ENCODE measurements at places on chromosomes 5 and 9. TPM values are rescaled to one million over a fixed set of nuclear protein-coding genes. Genes with fewer than 3 reads are reported as not detected.

The FAM221B gene
- not detected for total RNA-seq

The SOX30 gene
- total RNA-seq, result not detected

The MPDZ gene
- 83.3 TPM for total RNA-seq

The PNPLA7 gene
- 2.0 TPM for total RNA-seq

The FOXD4L6 gene
- 0.17 TPM for total RNA-seq

The PBX3 gene
- total RNA-seq, result 19.7 TPM

The HK3 gene
- total RNA-seq, result not detected

The SARDH gene
- 5.0 TPM for total RNA-seq

The ADAMTS16 gene
- total RNA-seq, result not detected

The SAXO1 gene
- under 0.01 TPM for total RNA-seq

The PCDHA3 gene
- total RNA-seq, result 0.20 TPM

The CORO2A gene
- 0.73 TPM for total RNA-seq

The ITGA2 gene
- 167 TPM for total RNA-seq

The PTPA gene
- total RNA-seq, result 202 TPM

The LCP2 gene
- total RNA-seq, result not detected

The SCGB3A2 gene
- total RNA-seq, result not detected

The NRG2 gene
- total RNA-seq, result 0.98 TPM

The NR6A1 gene
- total RNA-seq, result 0.39 TPM

The SLCO6A1 gene
- total RNA-seq, result not detected

The CFAP90 gene
- not detected for total RNA-seq

The TTLL11 gene
- total RNA-seq, result 4.6 TPM

The ZNF608 gene
- total RNA-seq, result 10.1 TPM

The SCGB3A1 gene
- total RNA-seq, result not detected

The HAVCR2 gene
- total RNA-seq, result 0.33 TPM

The ADAMTSL1 gene
- total RNA-seq, result 128 TPM

The ITK gene
- total RNA-seq, result not detected

The PRLR gene
- total RNA-seq, result 0.07 TPM

The ENTPD2 gene
- total RNA-seq, result not detected

The OSTF1 gene
- 39.7 TPM for total RNA-seq

The MUSK gene
- 0.10 TPM for total RNA-seq

The IPPK gene
- 14.7 TPM for total RNA-seq

The ZNF782 gene
- total RNA-seq, result 2.8 TPM

The EMB gene
- total RNA-seq, result 2.4 TPM

The OSMR gene
- 241 TPM for total RNA-seq

The EQTN gene
- not detected for total RNA-seq

The FYB1 gene
- 0.03 TPM for total RNA-seq

The HAPLN1 gene
- total RNA-seq, result 144 TPM

The MLANA gene
- not detected for total RNA-seq

The BTNL9 gene
- total RNA-seq, result not detected

The SLC9A3 gene
- total RNA-seq, result 0.86 TPM

The KIF2A gene
- 52.5 TPM for total RNA-seq

The DBH gene
- total RNA-seq, result not detected

The UGT3A2 gene
- not detected for total RNA-seq

The SH3TC2 gene
- 2.4 TPM for total RNA-seq

The LRRC19 gene
- not detected for total RNA-seq

The FBP2 gene
- not detected for total RNA-seq

The SLC6A7 gene
- total RNA-seq, result not detected

The ADAMTS19 gene
- 0.33 TPM for total RNA-seq

The PRR16 gene
- 7.7 TPM for total RNA-seq

The TRIO gene
- 329 TPM for total RNA-seq

The RPS23 gene
- 1,788 TPM for total RNA-seq

The F2RL1 gene
- 121 TPM for total RNA-seq

The ANKRD18B gene
- 1.3 TPM for total RNA-seq

The FOXD4L4 gene
- total RNA-seq, result 0.20 TPM

The TRIM36 gene
- total RNA-seq, result 0.13 TPM

The FBP1 gene
- not detected for total RNA-seq

The PDE6A gene
- not detected for total RNA-seq

The PLAA gene
- 47.8 TPM for total RNA-seq
